ENCODE measurements at places on chromosomes 1 and 21. TPM values are rescaled to one million over a fixed set of nuclear protein-coding genes. Genes with fewer than 3 reads are reported as not detected.

GPR3 gene
- not detected for total RNA-seq

TSSK3 gene
- total RNA-seq: not detected

NCF2 gene
- total RNA-seq: 2.6 TPM

TCHH gene
- total RNA-seq: 0.04 TPM

OLFML3 gene
- 8.2 TPM for total RNA-seq

FALEC gene
- total RNA-seq: not detected

JAK1 gene
- total RNA-seq: 129 TPM

PDE9A gene
- 2.0 TPM for total RNA-seq

RPS6KA1 gene
- 2.8 TPM for total RNA-seq

HORMAD1 gene
- total RNA-seq: 0.48 TPM

C1orf159 gene
- total RNA-seq: 3.5 TPM

HOOK1 gene
- total RNA-seq: 0.04 TPM

NRDC gene
- 232 TPM for total RNA-seq

DNA sequence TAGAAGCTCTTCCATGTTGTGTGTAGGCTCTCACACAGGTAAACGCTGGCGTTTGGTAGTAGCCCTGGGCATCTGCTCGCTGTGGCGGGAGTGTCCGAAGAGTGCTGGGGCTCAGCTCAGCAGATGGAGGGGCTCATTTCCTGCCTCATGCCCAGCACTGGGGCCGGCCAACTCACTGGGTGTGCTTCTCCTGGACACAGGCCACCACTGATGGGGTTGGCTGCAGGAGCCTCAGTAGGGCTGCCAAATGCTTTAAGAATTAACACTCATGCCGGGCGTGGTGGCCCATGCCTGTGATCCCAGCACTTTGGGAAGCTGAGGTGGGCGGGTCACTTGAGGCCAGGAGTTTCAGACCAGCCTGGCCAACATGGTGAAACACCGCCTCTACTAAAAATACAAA lies 20.9 kb downstream of the UQCRHL start:
- peak; percentile 67 for DNase-seq

GRCh38 chr1:88288571-88288970 lies 395.5 kb upstream of the PKN2 start:
- no peak for DNase-seq

DNA sequence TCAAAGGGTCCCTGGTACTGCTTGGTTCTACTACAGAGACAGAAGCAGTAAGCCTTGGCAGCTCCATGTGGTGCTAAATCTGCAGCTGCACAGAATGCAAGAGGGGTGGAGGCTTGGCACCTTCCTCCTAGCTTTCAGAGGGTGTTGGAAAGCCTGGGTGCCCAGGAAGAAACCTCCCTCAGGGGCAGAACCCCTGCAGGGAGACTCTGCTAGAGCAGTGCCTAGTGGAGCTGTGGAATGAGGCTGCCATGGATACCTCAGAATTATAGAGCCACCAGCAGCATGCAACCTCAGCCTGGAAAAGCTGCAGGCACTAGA lies 76.2 kb upstream of the TLR5 start:
- DNase-seq: no peak

DNA sequence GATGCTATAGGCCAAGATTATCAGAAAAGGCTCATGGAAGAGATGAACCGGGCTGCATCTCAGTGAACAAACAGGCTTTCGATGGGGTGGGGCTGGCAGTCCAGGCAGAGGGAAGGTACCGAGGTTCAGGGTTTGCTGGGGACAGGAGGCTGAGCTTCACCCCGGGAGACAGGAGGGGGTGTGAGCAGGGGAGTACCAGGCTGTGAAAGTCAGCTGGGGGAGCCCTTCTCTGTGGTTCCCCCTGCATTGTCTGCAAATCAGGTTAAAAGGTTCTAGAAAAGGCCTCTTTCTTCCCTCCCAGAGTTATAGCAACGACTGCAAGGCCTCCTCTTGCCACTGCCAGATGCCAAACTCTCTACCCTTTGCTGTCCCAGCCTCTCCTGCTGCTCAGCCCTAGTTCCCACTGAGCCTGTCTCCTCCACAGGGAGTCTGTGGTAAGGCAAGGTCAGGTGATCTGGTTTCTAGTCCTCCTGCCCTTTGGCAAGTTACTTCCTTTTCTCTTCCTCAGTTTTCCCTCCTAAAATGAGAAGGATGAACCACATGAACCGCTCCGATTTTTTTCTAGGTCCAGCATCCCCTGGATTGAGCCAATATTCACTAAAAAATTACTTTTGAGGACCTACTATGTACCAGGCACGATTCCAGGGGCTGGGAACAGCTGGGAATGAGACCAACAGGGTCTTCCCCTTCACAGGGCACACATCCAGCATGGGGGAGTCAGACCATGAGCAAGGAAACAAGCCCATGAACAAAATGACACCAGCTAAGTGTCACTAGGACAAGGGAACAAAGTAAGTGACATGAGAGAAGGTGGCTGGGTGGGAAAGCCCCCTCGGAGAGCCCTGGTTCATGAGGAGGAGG lies 7.2 kb downstream of the LAD1 start:
- no peak for DNase-seq

GRCh38 chr1:152050886-152051675 lies 14.3 kb upstream of the S100A11 start:
- DNase-seq: no peak

GRCh38 chr1:221987860-221988520 lies 246.1 kb upstream of the DUSP10 start:
- DNase-seq: no peak

DNA sequence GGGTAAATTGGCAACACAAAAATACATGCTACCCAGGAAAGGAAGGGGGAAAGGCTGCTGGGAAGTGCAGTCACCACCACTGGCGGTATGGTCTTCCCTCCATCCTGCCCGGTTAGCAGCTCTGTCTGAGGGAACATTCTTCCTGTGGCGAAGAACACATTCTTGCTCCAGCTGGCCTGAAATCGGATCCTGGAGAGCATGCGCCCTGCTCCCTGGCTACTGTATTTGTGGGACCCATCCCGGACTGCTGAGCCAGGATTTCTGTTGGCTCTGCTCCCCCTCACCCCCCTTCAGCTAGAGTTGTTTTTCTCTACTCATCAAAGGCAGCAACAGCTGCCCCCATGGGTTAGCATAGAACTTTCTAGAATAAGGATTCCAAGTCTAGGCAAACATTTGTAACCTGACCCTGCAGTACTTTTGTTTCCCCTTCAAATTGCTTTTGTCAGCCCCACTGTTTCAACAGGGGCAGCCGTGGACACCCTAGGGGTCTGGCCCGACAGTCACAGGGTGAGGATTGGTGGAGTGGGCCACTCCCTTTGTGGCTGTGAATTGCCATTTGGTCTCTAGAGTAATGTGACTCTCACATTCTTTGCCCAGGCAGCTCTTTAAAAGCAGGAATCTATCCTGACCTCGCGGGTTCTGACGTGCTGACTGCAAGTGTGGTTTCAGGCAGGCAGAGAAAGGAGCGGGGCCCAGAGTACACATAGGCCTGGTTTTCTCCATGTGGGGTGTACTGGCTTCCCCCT lies 157.7 kb downstream of the TOMM20 start:
- peak; percentile 93 for DNase-seq

DNA sequence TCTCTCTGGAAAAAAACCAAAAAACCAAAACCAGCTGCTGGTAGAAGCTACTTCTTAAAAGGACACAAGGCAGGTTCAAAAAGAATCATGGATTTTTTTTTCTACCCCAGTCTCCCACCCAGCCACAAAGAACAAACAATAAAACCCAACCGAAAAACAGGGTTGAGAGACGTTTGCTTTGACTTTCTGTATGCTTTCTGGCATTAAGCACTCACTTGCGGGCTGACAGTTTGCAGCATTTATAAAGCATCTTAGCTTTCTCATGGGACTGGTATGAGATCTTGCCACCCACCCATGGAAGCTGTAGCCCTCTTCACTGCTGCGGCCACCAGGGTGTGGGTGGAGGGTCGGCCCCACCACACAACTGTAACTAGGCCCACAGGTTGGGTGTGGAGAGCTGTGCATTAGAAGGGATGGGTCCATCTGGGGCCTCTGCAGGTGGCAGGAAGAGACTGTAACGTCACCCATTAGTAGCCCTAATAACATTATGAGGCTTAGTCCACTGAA lies 165.7 kb downstream of the RHOU start:
- no peak for DNase-seq

GRCh38 chr21:37528150-37528937 lies 161.8 kb downstream of the DYRK1A start:
- DNase-seq: no peak

DNA sequence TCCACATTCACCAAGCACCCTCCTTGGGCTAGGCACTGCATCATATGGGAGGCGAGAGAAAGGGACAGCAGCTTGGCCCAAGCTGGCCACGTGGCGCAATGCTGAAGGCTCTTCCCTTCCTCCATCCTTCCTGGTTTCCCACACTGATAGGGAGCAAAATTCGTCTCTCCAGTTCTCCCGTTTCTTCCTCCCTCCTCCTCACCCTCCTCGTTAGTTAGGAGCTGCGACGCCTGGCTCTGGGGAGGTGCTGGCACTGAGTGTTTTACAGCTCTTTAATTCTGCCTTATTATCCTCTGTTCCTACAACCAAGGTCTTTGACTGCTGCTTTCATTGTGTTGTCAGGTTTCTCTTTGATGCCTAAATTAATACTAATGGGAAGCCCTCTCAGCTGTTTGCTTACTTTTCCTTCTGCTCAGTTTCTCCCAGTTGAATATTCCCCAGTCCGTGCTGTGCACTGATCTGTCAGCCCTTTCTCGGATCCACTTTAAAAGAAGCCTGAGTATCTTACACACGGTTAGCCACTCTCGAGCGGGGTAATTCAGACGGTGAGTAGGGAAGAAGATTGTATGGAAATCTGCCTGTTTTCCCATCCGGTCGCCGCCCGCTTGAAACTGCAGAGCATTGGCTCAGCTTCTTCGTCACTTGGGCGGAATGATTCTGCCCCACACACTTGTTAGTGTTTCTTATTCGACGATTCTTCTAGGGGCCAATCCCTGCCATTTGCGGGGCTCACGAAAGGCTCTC lies 56.2 kb upstream of the SMYD2 start:
- peak; percentile 25 for DNase-seq

DNA sequence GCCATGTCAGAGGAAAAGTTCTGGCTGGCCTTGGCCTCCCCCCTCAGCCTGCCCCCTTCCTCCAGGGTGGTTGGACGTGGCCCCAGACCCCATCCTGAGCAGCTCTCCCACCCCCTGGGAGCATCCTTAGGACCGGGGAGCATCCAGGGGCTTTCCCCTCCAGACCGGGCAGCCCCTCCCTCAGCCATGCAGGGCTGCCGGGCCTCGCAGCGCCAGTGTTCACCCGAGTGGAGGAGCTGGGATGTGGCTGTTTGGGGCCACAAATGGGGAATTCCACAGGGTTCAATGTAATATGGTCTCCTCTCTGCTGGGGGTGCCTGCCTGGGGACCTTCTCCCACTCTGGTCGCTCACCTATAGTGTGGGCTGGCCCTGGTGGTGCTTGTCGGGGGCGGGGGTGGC lies 4.2 kb upstream of the PFKL start:
- DNase-seq: no peak

DNA sequence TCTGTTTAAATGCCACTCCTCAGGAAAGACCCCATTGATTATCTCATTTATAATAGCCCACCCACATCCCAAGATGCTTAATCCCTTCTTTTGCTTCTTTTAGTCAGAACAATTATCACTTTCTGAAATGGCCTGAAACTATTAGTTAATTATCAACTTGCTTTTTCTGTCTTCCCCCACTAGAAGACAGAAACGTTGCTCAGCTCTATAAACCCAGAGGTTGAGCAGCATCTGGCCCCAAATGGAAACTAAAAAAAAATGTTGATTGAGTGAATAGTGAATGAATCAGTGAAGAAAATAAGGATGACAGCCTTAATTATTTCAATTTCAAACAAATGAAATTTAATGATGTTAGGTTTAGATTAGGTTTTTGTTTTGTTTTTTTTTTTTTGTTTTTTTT lies 38.2 kb upstream of the PIGC start:
- DNase-seq: no peak

- DNase-seq: no peak
Observed at GRCh38 chr1:159786966-159787365, 6.2 kb downstream of the DUSP23 start.

GRCh38 chr1:32291145-32291707 lies 657 bp upstream of the HDAC1 start:
- no peak for DNase-seq

- no peak for DNase-seq
Observed at GRCh38 chr1:85935234-85935633, 221.3 kb downstream of the COL24A1 start.

Measured in psoas muscle (tissue), 8 donors.